ENCODE measurements at places on chromosomes 6 and 20.

- no peak for DNase-seq
These were observed 17.4 kb downstream of the PEX3 start for GRCh38 chr6:143468026-143468425.

DNA sequence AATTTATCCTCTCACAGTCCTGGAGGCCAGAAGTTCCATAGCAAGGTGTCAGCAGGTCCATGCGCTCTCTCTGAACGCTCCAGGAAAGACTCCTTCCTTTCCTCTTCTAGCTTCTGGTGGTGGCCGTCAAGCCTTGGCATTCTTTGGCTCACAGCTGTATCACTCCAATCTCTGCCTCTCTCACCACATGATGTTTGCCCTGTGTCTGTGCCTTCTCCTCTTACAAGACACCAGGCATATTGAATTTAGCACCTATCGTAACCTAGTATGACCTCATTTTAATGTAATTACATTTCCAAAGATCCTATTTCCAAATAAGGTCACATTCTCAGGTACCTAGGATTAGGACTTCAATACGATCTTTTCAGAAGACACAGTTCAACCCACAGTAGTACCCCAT lies 428.5 kb downstream of the CD83 start:
- no peak for DNase-seq

DNA sequence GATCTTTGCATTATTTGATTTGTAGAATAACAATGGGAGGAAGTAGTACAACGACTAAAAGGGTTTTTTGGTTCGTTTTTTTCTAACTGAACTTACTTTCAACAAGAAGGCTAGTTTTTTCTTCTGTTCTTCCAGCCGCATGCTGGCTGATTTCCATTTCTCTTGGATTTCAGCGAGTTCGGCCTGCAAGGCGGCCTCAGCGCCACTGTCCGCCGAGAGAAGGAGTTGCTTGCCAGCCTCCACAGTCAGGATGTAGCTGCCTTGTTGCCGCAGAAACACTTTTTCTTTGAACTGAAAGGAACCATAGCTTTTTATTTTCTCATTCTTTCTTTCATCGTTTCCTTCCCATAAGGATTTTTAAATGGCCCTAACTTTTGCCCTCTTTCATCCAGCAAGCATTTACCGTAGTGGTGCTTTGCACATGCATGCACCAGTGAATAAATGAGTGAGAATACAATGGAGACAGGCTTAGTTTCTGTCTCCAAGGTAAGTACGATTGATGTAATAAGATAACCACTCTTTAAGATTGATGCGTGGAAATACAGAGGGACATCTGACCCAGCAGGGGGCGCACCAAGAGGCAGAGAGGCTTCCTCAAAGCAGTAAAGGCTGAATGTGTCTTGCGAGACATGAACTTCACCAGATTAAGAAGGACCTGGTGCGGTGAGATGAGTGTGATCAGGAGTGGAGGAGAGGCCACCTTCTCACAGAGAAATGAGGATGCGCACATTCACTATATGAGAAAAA lies 398.8 kb downstream of the ESR1 start:
- no peak for DNase-seq

GRCh38 chr6:104595311-104595820 lies 264.4 kb downstream of the HACE1 start:
- DNase-seq, result no peak

GRCh38 chr20:40797425-40797824 lies 108.4 kb upstream of the MAFB start:
- DNase-seq, result no peak

DNA sequence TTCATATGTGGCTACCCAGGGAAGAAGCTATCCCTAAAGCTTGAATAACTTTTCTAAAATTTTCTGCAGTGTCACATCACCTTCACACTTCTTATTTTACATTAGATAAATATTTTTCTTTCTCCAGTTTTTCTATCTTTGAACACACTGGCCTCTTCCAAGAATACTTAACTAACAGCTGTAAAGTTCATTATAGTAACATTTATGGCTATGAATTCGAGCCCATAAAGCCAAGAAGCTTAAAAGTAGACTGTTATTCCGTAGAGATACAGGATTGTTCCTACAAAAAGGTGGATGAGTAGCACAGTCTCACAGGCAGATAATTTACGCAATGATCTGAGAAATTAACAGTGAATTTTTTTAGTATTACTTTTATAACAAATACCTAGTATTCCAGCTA lies 55.7 kb upstream of the BMP5 start:
- DNase-seq, result no peak

- DNase-seq, result no peak
These were observed 29.0 kb downstream of the ADGRF4 start for GRCh38 chr6:47727391-47727790.

DNA sequence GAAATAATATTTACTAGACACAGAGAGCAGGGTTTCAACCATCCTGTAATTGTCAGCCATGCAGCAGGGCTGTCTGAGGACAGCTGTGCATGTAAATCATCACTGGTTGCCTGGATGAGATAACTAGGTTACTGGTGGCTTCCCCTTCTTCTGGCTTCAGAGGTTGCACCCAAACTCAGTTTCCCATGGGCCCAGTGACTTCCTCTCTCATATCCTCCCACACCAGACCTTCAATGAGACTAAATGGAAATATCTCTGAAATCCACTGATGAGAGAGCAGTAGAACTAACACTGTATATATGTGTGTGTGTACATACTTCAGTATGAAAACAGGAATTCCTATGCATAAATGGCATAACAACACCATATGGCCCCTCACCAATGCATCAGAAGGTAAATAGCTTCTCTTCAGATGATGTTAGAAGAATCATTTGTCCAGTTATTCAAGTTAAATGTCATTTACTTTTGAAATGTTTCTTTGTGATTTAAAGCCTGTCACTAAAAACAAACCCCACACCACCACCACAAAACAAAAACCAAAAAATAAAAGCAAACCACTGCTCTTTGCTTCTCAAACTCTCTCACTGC lies 51.0 kb upstream of the IL20RA start:
- no peak for DNase-seq
